ENCODE measurements at places on chromosomes 4 and X. TPM values are rescaled to one million over a fixed set of nuclear protein-coding genes. Genes with fewer than 3 reads are reported as not detected.

DNA sequence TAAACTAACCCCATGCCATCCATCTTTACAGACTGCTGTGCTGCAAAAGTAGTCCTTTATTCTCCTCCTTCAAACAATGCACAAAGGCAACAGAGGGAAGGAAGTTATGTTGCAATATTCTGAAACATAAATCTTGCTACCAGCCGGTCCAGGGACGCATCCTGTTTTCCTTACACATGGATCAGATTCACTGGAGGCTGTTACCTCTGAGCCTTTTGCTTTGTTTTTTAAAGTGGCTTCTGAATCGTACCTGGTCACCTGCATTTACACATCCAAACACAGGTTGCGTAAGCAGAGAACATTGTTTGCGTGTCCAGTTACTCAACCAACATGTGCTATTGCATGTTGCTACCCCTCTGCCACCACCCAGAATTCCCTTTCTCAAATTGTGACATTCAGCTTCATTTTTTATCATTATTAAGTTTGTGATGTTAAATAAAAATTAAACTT lies 8.8 kb downstream of the PPARGC1A start:
- no peaks in the 10 kb centered on the region for H3K36me3 ChIP-seq
- H3K27ac ChIP-seq, result no peak overlapping the region
- H3K4me3 ChIP-seq, result no peak overlapping the region
- no peaks in the 10 kb centered on the region for H3K27me3 ChIP-seq
- no peaks in the 10 kb centered on the region for H3K4me1 ChIP-seq

- no peak overlapping the region for H3K4me3 ChIP-seq
- H3K4me1 ChIP-seq, result peaks cover 35% of the 10 kb centered on the region
- H3K27me3 ChIP-seq, result no peaks in the 10 kb centered on the region
- no peak for DNase-seq
These were observed 237.9 kb downstream of the MAML3 start for GRCh38 chr4:139916041-139916440.

GRCh38 chrX:53005327-53005726 lies 43.3 kb upstream of the GPR173 start:
- no peak overlapping the region for H3K27ac ChIP-seq
- H3K27me3 ChIP-seq, result no peaks in the 10 kb centered on the region
- no peak for DNase-seq
- no peaks in the 10 kb centered on the region for H3K4me1 ChIP-seq
- no peak overlapping the region for H3K4me3 ChIP-seq

DNA sequence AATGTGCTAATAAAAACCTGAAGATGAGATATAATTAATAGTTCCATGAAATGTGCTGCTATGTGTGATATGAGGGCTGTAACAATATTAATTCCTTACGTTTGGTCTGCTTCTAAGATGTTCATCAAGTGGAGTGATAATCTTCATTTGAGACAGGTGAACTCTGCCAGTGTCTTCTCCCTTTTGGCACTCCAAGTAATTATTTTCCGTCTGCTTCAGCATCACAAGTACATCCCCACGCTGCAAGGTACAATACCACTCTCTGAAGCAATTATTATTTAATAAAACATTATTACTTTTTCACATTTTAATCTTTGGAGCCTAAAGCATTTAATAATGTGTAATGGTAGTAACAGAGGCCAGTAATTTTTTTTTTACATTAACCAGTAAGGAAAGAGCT lies 44.4 kb downstream of the RPS3A start:
- H3K4me3 ChIP-seq, result no peak overlapping the region
- H3K27me3 ChIP-seq, result no peaks in the 10 kb centered on the region
- H3K36me3 ChIP-seq, result no peaks in the 10 kb centered on the region
- no peaks in the 10 kb centered on the region for H3K4me1 ChIP-seq
- H3K27ac ChIP-seq, result no peak overlapping the region

- no peaks in the 10 kb centered on the region for H3K36me3 ChIP-seq
- no peak overlapping the region for H3K27ac ChIP-seq
- H3K27me3 ChIP-seq, result no peaks in the 10 kb centered on the region
- H3K4me1 ChIP-seq, result no peaks in the 10 kb centered on the region
- no peak for DNase-seq
These were observed 66.9 kb upstream of the MMAA start for GRCh38 chr4:145552181-145552822.

GRCh38 chr4:160836431-160836830 lies 1327.4 kb downstream of the FSTL5 start:
- H3K27me3 ChIP-seq, result no peaks in the 10 kb centered on the region
- DNase-seq, result no peak
- H3K27ac ChIP-seq, result no peak overlapping the region
- no peak overlapping the region for H3K4me3 ChIP-seq
- no peaks in the 10 kb centered on the region for H3K36me3 ChIP-seq

DNA sequence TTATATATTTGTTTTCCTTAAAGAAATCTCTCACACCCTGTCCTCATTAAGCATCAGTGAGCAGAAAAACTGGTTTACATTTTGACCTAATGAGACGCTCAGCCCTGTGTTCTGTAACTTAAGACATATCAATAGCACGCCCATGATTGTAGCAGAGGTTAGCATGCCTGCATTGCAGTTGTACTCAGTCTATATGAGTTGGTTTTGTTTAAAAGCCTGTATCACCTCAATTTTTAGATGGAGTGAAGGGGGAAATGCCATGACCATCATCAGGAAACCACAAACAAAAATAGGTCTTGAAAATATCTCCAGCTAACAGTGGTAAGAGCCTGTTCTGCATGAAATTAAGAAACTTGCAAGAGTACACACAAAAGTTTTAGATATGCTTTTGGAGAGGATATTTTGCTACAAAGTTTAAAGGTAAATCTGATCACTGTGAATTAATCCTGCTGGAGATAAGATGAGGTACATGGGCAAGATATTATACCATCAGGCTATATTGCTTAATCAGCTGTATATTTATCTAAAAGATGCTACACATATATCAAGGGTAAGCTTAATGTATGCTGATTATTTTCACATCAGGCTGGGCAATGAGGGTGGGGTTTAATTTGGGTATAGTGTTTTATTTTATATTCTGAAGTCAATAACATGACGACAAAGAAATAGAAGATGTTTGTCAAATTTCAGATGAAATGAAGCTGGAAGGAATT lies 13.1 kb upstream of the COQ2 start:
- no peaks in the 10 kb centered on the region for H3K36me3 ChIP-seq
- DNase-seq, result no peak
- H3K27me3 ChIP-seq, result no peaks in the 10 kb centered on the region
- H3K27ac ChIP-seq, result no peak overlapping the region
- no peak overlapping the region for H3K4me3 ChIP-seq

GRCh38 chrX:101659601-101660063 lies at the start of gene ARMCX2:
Gene ARMCX2, minus strand, starts transcription at chrX:101659850. Its CDS starts 2,262 bp downstream, at chrX:101657588.
- H3K27ac ChIP-seq, result peak within 1 kb of the TSS; percentile 83
- H3K27me3 ChIP-seq, result no peaks in the 10 kb centered on the region

Gene DIAPH2
- 30.0 TPM for total RNA-seq

Gene CHRNA9
- not detected for total RNA-seq

Data from ovary (tissue), 10 donors.